Activated CD8-positive, alpha-beta T cell treated with anti-CD3 and anti-CD28 coated beads for 36 hours (primary cell): ENCODE measurements at places on chromosomes 7 and 10. TPM values are rescaled to one million over a fixed set of nuclear protein-coding genes. Genes with fewer than 3 reads are reported as not detected.
A peak's percentile ranks its signal among the peaks of the same experiment; 100 is the strongest.

Gene INHBA
- not detected for total RNA-seq

Gene ANXA11
- 226 TPM for total RNA-seq

Gene ABCB1
- total RNA-seq = 8.8 TPM

Gene LLCFC1
- total RNA-seq = not detected

Gene AVL9
- 54.0 TPM for total RNA-seq

Gene GRID1
- total RNA-seq = not detected

Gene CNPY1
- not detected for total RNA-seq

Gene ETV1
- total RNA-seq = 0.56 TPM

Gene SYCE1
- total RNA-seq = not detected

Gene PLAC9
- not detected for total RNA-seq

Gene NCF1
- total RNA-seq = 2.2 TPM

Gene TTYH3
- total RNA-seq = 30.3 TPM

Gene ADIRF
- total RNA-seq = not detected

Gene RHOBTB1
- total RNA-seq = 0.74 TPM

Gene SPDYE18
- total RNA-seq = not detected

DNA sequence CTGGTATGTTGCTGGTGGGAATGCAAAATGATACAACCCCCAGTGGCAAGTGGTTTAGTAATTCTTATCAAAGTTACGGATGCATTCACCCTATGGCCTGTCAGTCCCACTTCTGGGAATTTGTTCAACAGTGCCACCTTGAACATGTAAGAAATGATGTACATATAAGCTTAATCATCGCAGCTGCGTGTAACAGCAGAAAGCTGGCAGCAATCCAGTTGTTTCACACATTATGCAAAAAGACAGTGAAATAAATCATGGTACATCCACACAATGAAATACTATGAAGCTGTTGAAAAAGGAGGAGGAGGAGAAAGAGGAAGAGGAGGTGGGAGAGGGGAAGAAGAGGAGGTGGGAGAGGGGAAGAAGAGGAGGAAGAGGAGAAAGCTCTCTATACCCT is 76.2 kb upstream of the MYL10 start:
- no peak for DNase-seq
- H3K4me3 ChIP-seq = no peak overlapping the region
- H3K27ac ChIP-seq = no peak overlapping the region

DNA sequence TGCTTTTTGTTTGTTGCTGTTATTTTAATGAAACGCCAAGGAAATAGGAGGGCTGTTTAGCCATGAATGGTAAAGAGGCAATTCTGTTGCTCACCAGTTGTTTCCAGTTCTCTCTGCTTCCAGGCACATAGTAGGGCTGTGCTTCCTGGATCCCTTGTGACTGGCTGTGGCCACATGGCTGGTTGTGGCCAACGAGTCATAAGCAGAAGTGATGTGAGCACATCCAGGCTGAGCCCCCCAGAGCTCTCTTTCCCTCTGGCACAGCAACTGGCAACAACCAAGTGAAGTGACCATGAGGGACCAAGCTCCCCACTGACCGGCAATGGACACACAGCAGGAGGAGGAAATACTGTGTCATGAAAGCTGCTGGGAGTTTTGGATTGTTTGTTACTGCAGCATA is 10.3 kb downstream of the GRID1 start:
- DNase-seq = no peak
- no peaks in the 10 kb centered on the region for H3K4me1 ChIP-seq
- peaks cover 6% of the 10 kb centered on the region for H3K27me3 ChIP-seq

DNA sequence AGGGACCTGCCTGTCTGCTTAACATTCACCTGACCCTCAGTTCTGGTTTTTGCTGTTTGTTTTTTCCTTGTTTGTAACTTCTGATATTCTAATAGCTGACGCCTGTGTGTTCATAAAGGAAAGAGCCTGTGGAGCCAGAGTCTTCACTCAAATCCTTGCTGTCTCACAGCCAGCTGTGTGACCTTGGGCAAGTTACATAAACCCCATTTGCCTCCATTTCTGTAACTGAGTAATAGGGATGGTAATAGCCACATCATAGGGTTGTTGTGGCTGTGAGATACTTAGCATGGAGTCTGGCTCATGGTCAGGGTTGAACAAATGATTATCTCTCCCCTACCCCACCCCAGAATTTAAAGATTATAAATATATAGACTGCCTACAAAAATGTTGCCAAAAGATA is 27.0 kb downstream of the WBP1L start:
- DNase-seq = no peak
- H3K27ac ChIP-seq = no peak overlapping the region
- H3K27me3 ChIP-seq = no peaks in the 10 kb centered on the region

- H3K27me3 ChIP-seq = peaks cover 11% of the 10 kb centered on the region
- no peak for DNase-seq
- H3K4me1 ChIP-seq = peaks cover 4% of the 10 kb centered on the region
- no peak overlapping the region for H3K4me3 ChIP-seq
- no peaks in the 10 kb centered on the region for H3K36me3 ChIP-seq
- no peak overlapping the region for H3K27ac ChIP-seq
These were observed 13.4 kb upstream of the RASSF4 start for GRCh38 chr10:44946205-44946604.

GRCh38 chr7:66699998-66700397 is 40.5 kb upstream of the RABGEF1 start:
- DNase-seq = no peak
- H3K36me3 ChIP-seq = no peaks in the 10 kb centered on the region
- H3K27me3 ChIP-seq = no peaks in the 10 kb centered on the region
- H3K4me3 ChIP-seq = no peak overlapping the region
- H3K4me1 ChIP-seq = no peaks in the 10 kb centered on the region

GRCh38 chr10:127527891-127528290 is 21.2 kb upstream of the NPS start:
- no peak overlapping the region for H3K4me3 ChIP-seq
- no peak for DNase-seq
- H3K36me3 ChIP-seq = no peaks in the 10 kb centered on the region
- no peaks in the 10 kb centered on the region for H3K27me3 ChIP-seq

- DNase-seq = no peak
- H3K27me3 ChIP-seq = peaks cover 6% of the 10 kb centered on the region
- no peaks in the 10 kb centered on the region for H3K36me3 ChIP-seq
- H3K4me3 ChIP-seq = no peak overlapping the region
- H3K4me1 ChIP-seq = no peaks in the 10 kb centered on the region
These were observed 513.0 kb upstream of the AKR1E2 start for GRCh38 chr10:4313051-4313450.

DNA sequence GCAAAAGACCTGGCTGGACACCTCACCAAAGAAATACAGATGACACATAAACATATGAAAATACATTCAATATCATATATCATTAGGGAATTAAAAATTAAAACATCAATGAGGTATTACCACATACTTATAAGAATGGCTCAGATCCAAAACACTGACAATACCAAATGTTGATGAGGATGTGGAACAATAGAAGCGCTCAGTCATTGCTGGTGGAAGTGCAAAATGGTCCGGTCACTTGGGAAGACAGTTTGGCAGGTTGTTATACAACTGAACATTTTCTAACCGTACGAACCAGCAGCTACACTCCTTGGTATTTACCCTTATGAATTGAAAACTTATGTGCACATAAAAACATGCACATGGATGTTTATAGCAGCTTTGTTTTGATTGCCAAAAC is 38.5 kb downstream of the ZMYND11 start:
- H3K4me3 ChIP-seq = no peak overlapping the region
- peaks cover 12% of the 10 kb centered on the region for H3K36me3 ChIP-seq
- H3K4me1 ChIP-seq = peaks cover 20% of the 10 kb centered on the region
- DNase-seq = no peak
- no peak overlapping the region for H3K27ac ChIP-seq
- H3K27me3 ChIP-seq = no peaks in the 10 kb centered on the region

DNA sequence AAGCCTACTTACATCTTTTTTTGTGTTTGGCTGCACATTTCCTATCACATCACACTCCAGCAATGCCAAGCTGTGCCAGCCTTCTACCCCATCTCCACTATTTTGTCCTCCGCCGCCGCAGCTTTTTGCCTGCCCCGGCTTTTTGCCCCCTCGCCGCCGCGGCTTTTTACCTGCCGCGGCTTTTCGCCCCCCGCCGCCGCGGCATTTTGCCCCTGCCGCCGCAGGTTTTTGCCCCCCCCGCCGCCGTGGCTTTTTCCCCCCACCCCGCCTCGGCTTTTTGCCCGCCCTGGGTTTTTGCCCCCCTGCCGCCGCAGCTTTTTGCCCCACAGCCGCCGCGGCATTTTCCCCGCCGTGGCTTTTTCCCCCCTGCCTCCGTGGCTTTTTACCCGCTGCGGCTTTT is 506.0 kb downstream of the ZNF37A start:
- H3K36me3 ChIP-seq = no peaks in the 10 kb centered on the region
- no peaks in the 10 kb centered on the region for H3K4me1 ChIP-seq
- H3K27me3 ChIP-seq = no peaks in the 10 kb centered on the region
- DNase-seq = no peak
- no peak overlapping the region for H3K27ac ChIP-seq

DNA sequence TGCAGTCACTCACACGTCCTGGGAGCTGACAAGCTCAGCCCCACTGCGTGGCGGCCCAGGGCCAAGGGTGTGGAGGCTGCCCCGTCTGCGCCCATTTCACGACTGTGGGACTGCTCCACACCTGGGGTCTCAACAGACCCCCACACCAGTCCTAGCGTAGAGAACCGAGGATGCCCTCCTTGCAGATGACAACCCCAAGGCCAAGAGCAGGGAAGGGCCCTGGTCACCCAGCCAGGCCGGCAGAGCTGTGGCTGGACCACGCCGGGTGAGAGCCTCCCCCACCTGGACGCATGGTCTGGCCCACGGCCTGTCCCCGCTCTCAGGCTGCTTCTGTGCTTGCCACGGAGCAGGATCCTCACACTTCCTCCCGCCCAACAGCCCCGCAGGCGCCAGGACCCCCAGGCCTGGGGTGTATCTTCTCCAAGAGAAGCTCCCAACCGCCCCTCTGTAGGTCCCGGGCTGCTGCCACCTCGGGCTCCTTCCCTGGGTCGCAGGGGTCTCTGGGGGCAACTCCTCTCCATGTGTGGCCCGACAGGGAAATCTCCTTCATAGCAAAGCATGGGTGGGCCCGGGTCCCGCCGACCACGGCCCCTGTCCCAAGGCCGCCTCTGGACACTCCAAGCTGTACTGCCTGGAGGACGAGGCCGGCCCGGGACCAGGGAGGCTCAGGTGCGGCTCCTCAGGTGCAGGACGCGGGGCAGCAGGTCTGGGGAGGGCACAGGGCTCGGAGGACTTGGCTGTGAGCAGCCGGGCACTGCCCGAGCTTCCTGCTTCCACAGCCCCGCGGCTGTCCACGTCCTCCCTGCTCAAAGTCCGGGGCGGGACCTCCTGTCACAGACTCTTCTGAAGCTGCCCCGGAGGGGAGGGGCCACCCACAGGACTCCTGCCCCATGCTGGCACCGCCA is 88.8 kb downstream of the FOXL3 start:
- H3K4me1 ChIP-seq = peaks cover 25% of the 10 kb centered on the region
- H3K36me3 ChIP-seq = peaks cover 13% of the 10 kb centered on the region
- no peak overlapping the region for H3K27ac ChIP-seq
- DNase-seq = peak; percentile 1
- H3K27me3 ChIP-seq = no peaks in the 10 kb centered on the region

- H3K4me3 ChIP-seq = no peak overlapping the region
- DNase-seq = no peak
- peak overlapping the region; percentile 72 for H3K27ac ChIP-seq
- peaks cover 20% of the 10 kb centered on the region for H3K4me1 ChIP-seq
These were observed 52.0 kb upstream of the GNA12 start for GRCh38 chr7:2896131-2896530.

GRCh38 chr7:21251151-21251800 is 176.6 kb upstream of the SP4 start:
- no peak overlapping the region for H3K27ac ChIP-seq
- no peaks in the 10 kb centered on the region for H3K4me1 ChIP-seq
- DNase-seq = no peak
- peaks cover 52% of the 10 kb centered on the region for H3K27me3 ChIP-seq

DNA sequence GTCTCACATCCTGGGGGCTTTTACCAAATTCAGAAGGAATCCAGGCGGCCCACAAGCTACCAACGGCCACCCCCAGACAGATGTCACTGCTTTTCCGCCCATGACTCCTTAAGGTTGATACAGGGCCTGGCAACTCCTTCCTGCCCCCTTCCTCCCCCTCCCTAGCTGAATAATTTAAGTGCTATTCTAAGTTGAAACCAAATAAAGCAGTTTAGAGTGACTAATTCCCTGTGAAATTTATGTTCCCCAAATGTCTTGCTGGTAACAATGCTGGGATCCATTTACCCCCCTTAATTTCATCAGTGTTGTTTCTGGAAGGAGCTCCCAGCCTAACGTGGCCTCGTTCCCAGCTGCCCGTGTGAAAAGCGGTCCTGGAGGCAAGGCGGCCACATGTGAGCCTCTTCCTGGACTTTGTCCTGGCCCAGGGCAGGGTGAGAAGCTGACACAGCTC is 109.6 kb downstream of the TMEM130 start:
- H3K27me3 ChIP-seq = peaks cover 3% of the 10 kb centered on the region
- no peak for DNase-seq
- no peak overlapping the region for H3K4me3 ChIP-seq
- H3K4me1 ChIP-seq = no peaks in the 10 kb centered on the region

GRCh38 chr7:140304191-140304799 is 94.0 kb downstream of the SLC37A3 start:
- peaks cover 9% of the 10 kb centered on the region for H3K4me1 ChIP-seq
- H3K27ac ChIP-seq = peak overlapping the region; percentile 92
- peak; percentile 55 for DNase-seq
- H3K36me3 ChIP-seq = no peaks in the 10 kb centered on the region
- H3K4me3 ChIP-seq = peak overlapping the region; percentile 35
- H3K27me3 ChIP-seq = no peaks in the 10 kb centered on the region

- H3K27me3 ChIP-seq = no peaks in the 10 kb centered on the region
- H3K4me3 ChIP-seq = no peak overlapping the region
- no peak overlapping the region for H3K27ac ChIP-seq
- DNase-seq = no peak
- no peaks in the 10 kb centered on the region for H3K36me3 ChIP-seq
These were observed 27.4 kb upstream of the CYTH3 start for GRCh38 chr7:6299774-6300173.
